PC-9 (cell line): ENCODE measurements at places on chromosomes 4 and X. TPM values are rescaled to one million over a fixed set of nuclear protein-coding genes. Genes with fewer than 3 reads are reported as not detected.

GRCh38 chr4:107843391-107843790 is 18.7 kb downstream of the SGMS2 start:
- no peak for DNase-seq

DNA sequence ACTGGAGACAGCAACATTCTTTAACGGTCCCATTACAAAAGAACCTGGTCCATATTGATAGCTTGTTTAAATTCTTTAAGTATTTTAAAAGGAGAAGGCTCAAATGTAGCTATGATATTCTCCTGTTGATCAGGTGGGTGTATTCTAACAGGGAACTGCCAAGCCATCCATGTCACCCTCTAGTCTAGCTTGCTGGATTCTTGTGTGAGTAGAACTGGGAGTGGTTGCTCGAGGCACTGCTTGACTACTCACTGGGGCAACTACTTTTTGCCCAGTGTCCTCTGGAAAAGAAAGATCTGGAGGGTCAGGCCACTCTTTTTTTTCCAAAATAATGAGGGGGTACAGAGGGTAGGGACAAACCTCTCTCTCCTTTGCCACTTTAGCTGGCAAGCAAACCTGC is 155.1 kb downstream of the ZNF518B start:
- no peak for DNase-seq

Gene CNKSR2
- total RNA-seq = 0.58 and 1.5 TPM in 2 replicates

DNA sequence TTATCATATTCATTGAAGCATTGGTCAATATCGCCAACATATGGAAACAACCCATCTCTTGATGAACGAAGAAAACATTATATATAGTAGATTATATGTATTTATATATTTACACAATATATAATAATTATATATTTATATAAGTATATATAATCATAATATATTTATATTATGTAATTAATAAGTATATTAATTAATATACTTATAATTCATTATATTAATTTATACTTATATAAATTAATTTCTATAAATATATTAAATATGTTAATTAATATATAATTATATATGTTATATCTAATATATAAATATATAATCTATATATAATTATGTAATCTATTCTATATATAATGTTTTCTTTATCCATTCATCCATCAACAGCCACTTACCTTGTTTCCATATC is 69.0 kb upstream of the SRD5A3 start:
- DNase-seq = no peak

- DNase-seq = no peak
Measured at GRCh38 chrX:136781180-136781797, 557 bp upstream of the ARHGEF6 start.

Gene RHOH
- total RNA-seq = not detected in 2 replicates
